ENCODE measurements at places on chromosomes 1 and 21.

GRCh38 chr1:221783437-221783836 lies 41.5 kb upstream of the DUSP10 start:
- peak; percentile 39 for DNase-seq

DNA sequence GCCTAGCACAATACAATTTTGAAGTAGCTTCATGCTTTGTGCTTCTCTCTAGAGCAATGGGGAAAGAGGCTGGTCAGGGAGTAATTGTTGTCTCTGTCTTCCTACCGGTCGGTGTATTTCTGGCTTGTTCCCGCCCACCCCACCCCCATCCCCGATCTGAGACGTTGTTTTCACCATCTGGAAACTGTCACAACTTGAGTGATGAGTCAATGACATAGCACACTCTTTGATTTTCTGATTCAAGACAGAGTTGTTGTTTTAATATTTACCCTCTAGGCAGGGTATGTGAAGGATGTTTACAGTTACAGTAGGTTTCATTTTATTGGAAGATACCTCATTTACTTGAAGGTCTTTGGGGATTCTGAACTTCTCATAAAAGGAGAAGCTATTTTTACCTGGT lies 7.0 kb downstream of the IL12RB2 start:
- DNase-seq: no peak

DNA sequence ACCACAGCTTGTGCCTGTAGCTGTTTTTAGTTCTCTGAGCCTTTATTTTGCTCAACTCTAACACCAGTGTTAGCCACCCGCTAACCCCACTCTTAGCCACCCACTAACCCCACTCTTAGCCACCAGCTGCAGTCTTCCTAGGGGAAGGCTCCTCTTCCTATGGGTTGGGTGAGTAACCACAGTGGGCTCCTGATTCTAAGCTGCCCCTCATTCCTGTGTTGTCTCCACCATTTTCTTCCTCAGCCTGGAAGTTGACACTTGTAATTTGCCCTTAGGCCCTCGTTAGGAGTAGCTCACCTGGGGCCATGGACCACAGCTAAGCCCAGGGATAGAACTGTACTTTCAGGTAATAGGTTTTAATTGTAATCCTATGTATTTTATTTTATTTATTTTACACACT lies 782.9 kb upstream of the TPTE start:
- no peak for DNase-seq

DNA sequence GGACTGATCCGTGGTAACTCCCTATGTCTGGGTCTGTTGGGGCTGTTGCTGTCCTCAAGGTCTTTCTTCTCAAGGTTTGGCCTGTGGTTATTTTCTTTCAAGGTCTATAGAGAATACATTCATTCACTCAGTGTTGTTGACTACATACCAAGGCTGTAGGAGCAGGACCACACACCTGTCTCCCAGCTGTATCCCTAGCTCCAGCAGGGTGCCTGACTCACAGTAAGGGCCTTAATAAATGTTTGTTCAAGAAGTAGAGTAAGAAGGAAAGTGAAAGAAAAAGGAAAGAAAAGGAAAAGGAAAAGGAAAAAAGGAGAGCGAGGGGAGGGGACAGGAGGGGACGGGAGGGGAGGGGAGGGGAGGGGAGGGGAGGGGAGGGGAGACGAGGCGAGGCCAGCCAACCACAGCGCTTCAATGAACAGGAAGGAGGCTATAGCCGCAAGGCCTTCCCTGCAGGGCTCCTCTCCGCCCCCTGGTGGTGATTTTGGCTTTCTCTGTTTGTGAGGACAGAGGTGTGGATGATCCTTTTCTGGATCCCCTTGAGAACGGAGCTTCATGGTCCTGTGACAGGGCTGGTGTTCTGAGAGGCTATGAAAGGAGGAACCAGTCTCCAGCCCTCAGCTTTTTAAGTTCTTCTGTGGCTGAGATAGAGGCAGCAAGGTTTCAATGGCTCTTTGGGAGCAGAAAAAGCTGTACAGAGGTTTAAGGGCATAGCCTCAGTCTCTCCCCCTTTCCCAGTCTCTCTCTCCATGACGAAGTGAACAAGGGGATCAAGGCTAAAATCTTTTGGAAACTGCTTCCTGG lies 30.6 kb upstream of the LCE5A start:
- DNase-seq: peak; percentile 49

- no peak for DNase-seq
These were observed 6.6 kb upstream of the PRPF38B start for GRCh38 chr1:108685529-108685928.

- no peak for DNase-seq
These were observed 39.3 kb downstream of the NAV1 start for GRCh38 chr1:201578008-201578888.

GRCh38 chr1:225888898-225889601 lies at the start of gene LEFTY1:
TSS of gene LEFTY1 (minus strand) at chr1:225889146. CDS start at chr1:225889066, 80 bp downstream.
- DNase-seq: no peak

GRCh38 chr1:38403667-38404066 lies 357.1 kb upstream of the POU3F1 start:
- DNase-seq: no peak

GRCh38 chr1:75097654-75098053 lies 36.5 kb upstream of the LHX8 start:
- no peak for DNase-seq

- DNase-seq: no peak
These were observed 30.0 kb downstream of the ZNHIT6 start for GRCh38 chr1:85678193-85678592.

Data from immature natural killer cell (primary cell).